ENCODE measurements at places on chromosomes 1 and 21.

GRCh38 chr1:155499953-155500639 is 62.5 kb downstream of the ASH1L start:
- peak; percentile 96 for DNase-seq

- no peak for DNase-seq
These were observed 4.9 kb downstream of the HAO2 start for GRCh38 chr1:119373465-119373864.

GRCh38 chr21:41643246-41643966 is 123.4 kb downstream of the RIPK4 start:
- peak; percentile 12 for DNase-seq

- no peak for DNase-seq
These were observed 121.8 kb upstream of the SPAG17 start for GRCh38 chr1:118306851-118307250.

GRCh38 chr1:63112155-63112900 is 210.0 kb upstream of the FOXD3 start:
- no peak for DNase-seq

GRCh38 chr1:239896569-239896968 is 195.1 kb upstream of the FMN2 start:
- DNase-seq = no peak

DNA sequence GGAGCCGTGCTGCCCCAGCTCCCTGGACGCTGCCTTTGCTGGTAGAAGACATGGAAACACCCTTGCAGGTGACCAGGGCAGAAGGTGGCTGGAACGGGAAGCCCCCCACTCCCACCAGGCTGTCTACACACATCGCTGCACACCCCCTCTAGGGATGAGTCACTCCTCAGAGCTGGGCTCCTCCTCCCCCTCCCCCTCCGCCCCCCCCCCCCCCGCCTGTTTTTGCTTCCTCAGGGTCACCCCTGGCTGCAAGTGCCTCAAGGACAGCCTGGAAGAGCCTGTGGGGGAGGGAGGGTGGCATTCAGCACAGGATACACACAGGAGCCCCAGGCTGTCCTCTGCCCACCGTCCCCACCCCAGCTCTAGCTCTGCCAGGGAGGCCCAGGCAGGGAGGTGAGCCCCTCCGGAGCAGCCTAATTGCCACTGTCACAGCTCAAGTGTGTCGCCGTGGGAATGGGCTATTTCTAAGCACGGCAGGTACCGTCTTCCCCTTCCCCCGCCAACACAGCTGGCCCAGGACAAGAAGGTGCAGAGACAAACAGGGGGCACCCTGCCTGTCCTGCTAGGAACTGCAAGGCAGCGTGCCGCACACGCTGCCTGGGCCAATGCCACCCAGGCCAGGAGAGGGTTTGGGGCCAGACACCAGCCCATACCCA is 2.5 kb downstream of the FNDC10 start:
- DNase-seq = peak; percentile 44

- DNase-seq = no peak
These were observed 26.8 kb downstream of the EGLN1 start for GRCh38 chr1:231395076-231395997.
